ENCODE measurements at places on chromosomes 2 and 18. TPM values are rescaled to one million over a fixed set of nuclear protein-coding genes. Genes with fewer than 3 reads are reported as not detected.

MALL gene
- not detected for total RNA-seq

RGPD3 gene
- total RNA-seq = 0.32 TPM

FIGN gene
- total RNA-seq = not detected

CIB4 gene
- not detected for total RNA-seq

ANKRD30BL gene
- total RNA-seq = not detected

CCDC178 gene
- total RNA-seq = not detected

VWC2L gene
- total RNA-seq = not detected

CFAP65 gene
- total RNA-seq = not detected

GALNT3 gene
- 52.7 TPM for total RNA-seq

FER1L5 gene
- total RNA-seq = not detected

CTIF gene
- 6.9 TPM for total RNA-seq

GCG gene
- not detected for total RNA-seq

TDRD15 gene
- 0.33 TPM for total RNA-seq

GRCh38 chr2:195737511-195738325, 80.7 kb downstream of the SLC39A10 start:
- H3K4me1 ChIP-seq = no peaks in the 10 kb centered on the region
- H3K27ac ChIP-seq = no peak overlapping the region
- H3K4me3 ChIP-seq = no peak overlapping the region
- peaks cover 34% of the 10 kb centered on the region for H3K36me3 ChIP-seq
- H3K27me3 ChIP-seq = no peaks in the 10 kb centered on the region

GRCh38 chr18:68034296-68034695, 517.8 kb upstream of the DSEL start:
- no peaks in the 10 kb centered on the region for H3K36me3 ChIP-seq
- DNase-seq = no peak
- H3K27me3 ChIP-seq = no peaks in the 10 kb centered on the region
- no peaks in the 10 kb centered on the region for H3K4me1 ChIP-seq
- no peak overlapping the region for H3K4me3 ChIP-seq
- no peak overlapping the region for H3K27ac ChIP-seq

DNA sequence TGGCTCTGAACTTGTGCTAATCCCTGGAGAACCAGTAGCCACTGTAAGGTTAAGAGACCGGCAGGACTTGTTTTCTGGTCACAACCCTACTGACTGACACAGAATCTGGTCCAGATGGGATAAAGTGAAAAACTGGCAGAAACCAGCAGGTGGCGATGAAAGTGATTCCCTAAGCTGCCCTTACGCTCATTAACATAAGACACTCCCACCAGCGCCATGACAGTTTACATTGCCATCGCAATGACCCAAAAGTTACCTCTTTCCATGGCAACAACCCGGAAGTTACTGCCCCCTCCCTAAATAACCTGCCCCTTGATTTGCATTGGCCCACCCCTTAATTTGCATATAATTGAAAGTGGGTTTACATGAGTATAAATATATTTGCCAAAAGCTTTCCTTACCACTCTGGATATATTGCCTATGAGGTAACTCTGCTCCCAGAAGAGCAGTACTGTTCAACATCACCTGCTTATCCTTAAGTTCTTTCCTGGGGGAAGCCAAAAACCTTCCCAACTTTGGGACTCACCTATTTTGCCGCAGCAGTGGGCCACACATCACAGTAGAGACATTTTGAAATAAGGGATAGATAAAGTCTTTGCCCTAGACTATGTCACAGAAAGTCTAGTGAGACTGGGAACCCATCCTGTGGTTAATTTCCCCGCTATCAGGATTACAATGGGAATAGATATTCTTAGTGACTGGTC, 35.8 kb upstream of the AFF3 start:
- DNase-seq = no peak
- no peak overlapping the region for H3K27ac ChIP-seq

DNA sequence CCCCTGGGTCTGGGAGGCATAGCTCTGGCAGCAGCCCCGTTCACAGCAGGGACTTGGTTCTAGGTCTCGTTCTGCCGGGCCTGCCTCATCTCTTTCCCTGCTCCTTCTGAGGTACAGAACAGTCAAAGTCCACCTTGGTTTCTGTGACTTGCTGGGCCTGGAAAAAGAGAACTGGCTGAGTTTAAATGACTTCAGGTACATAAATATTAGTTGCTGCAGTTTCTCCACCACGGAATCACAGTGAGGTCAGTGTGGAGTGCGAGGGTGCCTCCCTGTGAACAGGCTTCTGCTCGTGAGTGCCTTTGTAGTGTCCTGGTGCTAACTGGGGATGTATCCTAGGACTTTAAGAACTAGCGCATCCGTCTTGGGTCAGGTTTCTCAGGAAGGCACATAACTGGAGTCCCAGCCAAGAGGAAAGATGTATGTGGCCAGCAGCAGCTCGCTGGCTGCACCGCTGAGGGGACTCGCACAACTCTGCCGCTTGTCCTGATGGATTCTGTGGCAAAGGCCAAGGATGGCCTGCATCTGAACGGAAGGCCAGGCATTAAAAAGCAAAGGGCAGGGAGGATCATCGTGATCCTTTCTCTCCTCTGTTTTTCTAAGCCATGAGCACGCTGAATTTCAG, 188.6 kb downstream of the SH3RF3 start:
- no peaks in the 10 kb centered on the region for H3K27me3 ChIP-seq
- peaks cover 6% of the 10 kb centered on the region for H3K4me1 ChIP-seq
- H3K27ac ChIP-seq = no peak overlapping the region

GRCh38 chr2:165535471-165535870, 66.0 kb downstream of the CSRNP3 start:
- peaks cover 2% of the 10 kb centered on the region for H3K27me3 ChIP-seq
- no peaks in the 10 kb centered on the region for H3K4me1 ChIP-seq
- H3K27ac ChIP-seq = no peak overlapping the region
- no peak overlapping the region for H3K4me3 ChIP-seq
- DNase-seq = no peak

GRCh38 chr18:6881034-6881820, 151.7 kb downstream of the ARHGAP28 start:
- no peak overlapping the region for H3K27ac ChIP-seq
- H3K36me3 ChIP-seq = no peaks in the 10 kb centered on the region
- no peaks in the 10 kb centered on the region for H3K27me3 ChIP-seq
- H3K4me1 ChIP-seq = no peaks in the 10 kb centered on the region

DNA sequence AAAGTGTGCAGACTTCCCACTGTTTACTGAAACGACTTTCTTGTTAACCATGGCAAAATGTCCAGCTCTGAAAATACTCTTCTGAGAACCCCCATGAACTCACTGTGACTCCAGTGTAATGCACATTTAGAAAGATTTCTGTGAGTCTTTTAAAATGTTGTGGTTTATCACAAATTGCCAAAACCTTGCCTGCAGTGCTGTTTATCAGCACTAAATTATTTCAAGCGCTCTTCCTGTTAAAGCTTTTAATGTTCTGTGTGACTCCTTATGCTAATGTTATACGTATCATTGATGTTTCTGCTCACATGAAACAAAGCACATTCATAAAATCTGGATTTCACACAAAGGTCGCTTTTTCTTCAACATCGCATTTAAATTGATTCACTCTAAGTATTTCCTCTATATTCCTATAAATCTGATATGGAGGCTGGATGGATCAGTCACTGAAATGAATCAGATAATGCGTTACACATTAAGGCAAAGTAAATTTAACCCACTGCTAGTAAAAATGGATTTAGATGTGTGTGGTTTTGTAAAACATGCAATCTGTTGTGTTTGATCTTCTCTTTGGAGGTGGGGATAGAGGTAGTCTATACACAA, 521.2 kb downstream of the NYAP2 start:
- no peak overlapping the region for H3K4me3 ChIP-seq
- no peak overlapping the region for H3K27ac ChIP-seq
- no peaks in the 10 kb centered on the region for H3K36me3 ChIP-seq
- DNase-seq = no peak

GRCh38 chr18:6118080-6118479, 222.8 kb upstream of the TMEM200C start:
- no peak overlapping the region for H3K4me3 ChIP-seq
- no peaks in the 10 kb centered on the region for H3K36me3 ChIP-seq
- no peaks in the 10 kb centered on the region for H3K27me3 ChIP-seq
- H3K27ac ChIP-seq = no peak overlapping the region
- DNase-seq = no peak
- no peaks in the 10 kb centered on the region for H3K4me1 ChIP-seq

- H3K4me3 ChIP-seq = no peak overlapping the region
- peaks cover 40% of the 10 kb centered on the region for H3K4me1 ChIP-seq
- H3K27ac ChIP-seq = no peak overlapping the region
These were observed 130.8 kb downstream of the SMAD7 start for GRCh38 chr18:48819781-48820482.

DNA sequence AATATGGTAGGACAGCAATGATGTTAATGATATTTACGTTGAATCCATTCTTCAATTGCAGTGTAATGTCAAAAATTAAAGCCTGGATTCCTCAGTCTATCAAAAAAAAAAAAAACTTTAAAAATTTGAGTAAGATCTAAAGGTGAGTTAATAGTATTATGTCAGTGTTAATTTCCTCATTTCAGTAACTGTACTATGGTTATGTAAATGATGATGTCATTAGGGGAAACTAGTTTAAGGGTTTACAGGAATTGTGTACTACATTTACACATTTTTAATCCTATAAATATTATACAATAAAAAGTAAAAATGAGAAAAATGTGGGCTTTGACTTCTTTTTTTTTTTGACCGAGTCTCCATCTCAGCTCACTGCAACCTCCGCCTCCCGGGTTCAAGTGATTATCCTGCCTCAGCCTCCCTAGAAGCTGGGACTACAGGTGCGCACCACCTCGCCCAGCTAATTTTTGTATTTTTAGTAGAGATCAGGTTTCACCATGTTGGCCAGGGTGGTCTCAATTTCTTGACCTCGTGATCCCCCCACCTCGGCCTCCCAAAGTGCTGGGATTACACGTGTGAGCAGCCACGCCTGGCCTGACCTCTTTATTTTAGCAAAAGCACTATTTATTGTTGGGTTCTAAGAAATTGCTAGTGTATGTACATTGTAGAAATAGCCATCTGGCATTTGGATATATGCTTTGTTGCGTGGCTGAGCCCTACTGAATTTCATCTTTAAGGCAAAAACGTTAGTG, 106.5 kb downstream of the XIRP2 start:
- H3K4me1 ChIP-seq = no peaks in the 10 kb centered on the region
- no peak overlapping the region for H3K4me3 ChIP-seq
- no peaks in the 10 kb centered on the region for H3K36me3 ChIP-seq
- no peak for DNase-seq
- no peak overlapping the region for H3K27ac ChIP-seq

DNA sequence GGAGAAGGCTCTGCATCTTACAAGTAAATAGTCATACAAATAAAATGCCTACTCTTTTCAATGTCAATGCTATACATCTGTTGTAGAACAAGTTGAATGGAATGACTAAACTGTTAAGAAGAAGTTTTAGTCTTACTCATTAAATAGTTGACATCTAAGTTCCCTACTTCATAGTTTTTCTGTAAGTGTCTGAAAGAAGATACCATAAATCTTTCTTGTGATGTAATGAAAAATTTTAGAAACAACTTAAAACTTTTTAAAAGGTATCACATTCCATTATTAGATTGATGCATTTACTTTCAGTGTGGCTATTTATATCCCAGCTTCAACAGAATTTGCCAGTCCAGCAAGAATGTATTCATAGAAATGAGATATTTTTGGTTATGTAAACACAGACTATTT, 185.2 kb upstream of the EPC2 start:
- H3K27ac ChIP-seq = no peak overlapping the region
- H3K27me3 ChIP-seq = no peaks in the 10 kb centered on the region
- peaks cover 2% of the 10 kb centered on the region for H3K36me3 ChIP-seq
- H3K4me3 ChIP-seq = no peak overlapping the region
- H3K4me1 ChIP-seq = no peaks in the 10 kb centered on the region

- no peak overlapping the region for H3K27ac ChIP-seq
- DNase-seq = no peak
- peaks cover 8% of the 10 kb centered on the region for H3K27me3 ChIP-seq
These were observed 6.2 kb downstream of the ASAP2 start for GRCh38 chr2:9212661-9213411.

DNA sequence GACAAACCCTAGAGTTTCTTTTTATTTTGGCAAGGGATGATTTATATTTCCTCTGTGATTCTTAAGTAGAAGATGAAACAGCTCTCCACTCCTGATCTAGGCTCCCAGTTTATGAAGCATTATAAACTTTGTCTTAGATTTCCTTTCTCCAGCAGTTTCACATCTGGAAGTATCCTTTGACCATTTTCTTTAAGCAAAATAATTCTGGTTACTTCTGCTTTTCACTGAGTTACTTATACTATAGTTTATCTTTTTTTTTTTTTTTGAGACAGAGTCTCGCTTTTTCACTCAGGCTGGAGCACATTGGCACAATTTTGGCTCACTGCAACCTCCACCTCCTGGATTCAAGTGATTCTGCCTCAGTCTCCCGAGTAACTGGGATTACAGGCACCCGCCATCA, 45.5 kb downstream of the KCMF1 start:
- H3K27me3 ChIP-seq = no peaks in the 10 kb centered on the region
- peaks cover 5% of the 10 kb centered on the region for H3K4me1 ChIP-seq
- H3K36me3 ChIP-seq = no peaks in the 10 kb centered on the region
- no peak overlapping the region for H3K4me3 ChIP-seq
- H3K27ac ChIP-seq = no peak overlapping the region

DNA sequence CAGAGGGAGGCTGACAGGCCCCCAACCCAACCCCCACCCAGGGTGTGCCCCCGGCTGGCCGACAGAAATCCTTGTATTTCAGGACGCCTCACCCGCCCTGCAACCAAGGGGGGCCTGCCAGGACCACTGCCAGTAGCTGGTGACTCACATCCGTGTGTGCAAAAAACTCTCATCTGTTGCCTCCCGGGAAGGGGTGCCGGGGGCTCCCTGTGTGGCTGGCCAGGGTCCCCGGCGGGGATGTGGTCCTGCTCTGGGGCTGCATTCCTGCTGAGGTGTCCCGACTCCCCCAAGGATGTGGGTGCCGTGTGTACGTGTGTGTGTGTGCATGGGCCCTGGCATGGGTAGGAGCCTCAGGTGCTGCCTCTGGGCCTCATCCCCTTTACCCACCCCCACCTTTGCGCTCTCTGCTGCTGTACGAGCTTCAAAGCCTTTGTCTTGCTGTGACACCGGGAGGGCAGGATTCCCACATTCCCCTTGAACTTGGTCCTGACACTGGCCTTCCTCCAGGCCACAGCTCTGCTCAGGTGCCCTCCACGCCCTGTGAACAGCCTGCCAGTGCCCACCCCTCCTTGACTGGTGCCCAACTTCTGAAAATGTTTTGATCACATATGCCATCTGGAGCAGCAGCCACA, 226.3 kb upstream of the HDAC4 start:
- peaks cover 70% of the 10 kb centered on the region for H3K4me1 ChIP-seq
- no peaks in the 10 kb centered on the region for H3K36me3 ChIP-seq
- peak overlapping the region; percentile 61 for H3K27ac ChIP-seq
- H3K4me3 ChIP-seq = no peak overlapping the region
- DNase-seq = no peak

Measured in natural killer cell (primary cell).